Inflammatory macrophage treated with lipopolysaccharide for 1 hour (primary cell): ENCODE measurements at places on chromosomes 7 and 10.

DNA sequence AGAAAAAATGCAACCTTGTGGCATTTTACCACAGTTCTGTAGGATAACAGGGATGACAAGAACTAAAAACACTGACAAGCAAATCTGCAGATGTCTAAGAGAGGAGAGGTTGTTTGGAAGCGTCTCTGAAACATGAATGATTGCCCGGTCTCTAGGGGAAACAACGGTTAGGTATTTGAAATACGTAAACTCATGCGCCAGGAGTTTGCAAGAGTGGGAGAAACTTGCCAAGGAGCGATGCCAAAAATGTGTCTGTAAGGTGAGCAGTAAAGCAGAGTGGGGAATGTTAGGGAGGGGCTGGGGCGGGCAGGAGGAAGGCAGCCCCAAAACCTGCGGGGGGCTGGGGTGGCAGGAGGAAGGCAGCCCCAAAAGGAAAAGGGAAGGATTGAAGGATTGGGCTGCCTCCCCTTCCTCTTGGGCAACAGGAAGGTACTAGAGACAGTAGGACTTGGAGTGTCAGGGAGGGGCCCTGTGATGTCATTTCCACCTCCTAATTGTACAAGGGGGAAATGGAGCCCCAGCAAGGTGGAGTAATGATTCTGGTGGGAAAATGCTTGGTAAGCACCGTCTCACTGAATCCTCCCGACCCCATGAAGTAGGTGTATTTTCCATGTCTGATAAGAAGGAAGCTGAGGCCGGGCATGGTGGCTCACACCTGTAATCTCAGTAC is 33.2 kb upstream of the PLEKHA1 start:
- DNase-seq: no peak

DNA sequence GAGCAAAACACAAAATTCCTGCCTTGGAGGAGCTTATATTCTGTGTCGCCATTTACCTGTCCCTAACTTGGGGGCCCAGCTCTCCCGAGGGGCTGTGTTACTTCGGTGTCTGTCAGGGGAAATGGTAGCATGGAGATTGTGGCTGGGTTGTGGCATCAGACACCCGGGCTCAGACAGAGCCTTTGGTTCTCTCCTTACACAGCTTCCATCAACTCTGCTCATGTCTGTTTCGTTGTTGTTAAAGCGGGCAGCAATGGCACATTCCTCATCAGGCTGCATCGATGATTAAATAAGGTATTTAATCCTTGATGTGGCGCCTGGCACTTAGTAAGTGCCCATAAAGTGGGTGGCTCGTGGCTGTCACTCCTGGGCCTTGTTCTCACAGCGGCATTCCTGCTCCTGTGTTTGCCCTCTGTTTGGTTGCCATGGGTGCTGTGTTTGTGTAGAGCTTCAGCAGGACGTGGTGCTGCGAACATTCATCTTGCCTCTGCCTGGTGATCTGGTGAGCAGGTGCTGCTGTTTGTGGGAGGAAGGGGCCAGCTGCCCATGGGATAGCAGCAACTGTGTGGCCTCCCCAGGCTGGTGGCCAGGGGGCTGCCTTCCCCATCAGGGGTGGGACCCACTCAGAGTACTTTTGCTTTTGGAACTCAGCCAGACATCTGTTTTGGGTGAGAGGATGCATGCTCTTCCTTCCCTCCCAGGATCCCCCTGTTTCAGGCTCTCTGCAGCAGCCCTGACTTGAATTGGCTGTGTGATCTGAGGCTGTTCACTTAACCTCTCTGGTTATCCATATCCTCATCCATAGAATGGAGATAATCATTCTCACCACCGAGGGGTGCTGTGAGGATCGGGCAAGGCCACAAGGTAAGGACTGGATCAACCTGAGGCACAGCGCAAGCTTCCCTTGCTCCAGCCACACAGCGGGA is 207.2 kb upstream of the SVIL start:
- DNase-seq: no peak

DNA sequence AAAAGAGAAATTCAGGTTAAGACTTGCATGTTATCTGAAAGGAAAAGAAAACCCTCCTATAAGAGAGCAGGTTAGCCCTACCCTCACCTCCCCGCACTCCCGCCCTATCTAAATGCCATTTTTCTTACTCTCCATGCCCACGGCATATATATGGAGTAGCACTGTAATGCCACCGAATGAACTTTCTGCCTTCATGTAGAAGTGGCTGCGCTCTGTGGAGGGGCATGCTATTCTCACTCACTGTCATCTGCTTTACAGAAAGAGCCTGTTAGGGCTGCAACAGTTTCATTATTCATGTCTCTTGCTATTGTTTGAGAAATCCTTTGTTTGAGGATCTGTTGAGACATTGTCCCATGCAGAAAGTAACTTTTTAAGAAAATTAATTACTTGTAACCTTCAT is 1190.6 kb downstream of the SORCS1 start:
- DNase-seq: no peak

GRCh38 chr7:47953822-47954221 is 5.6 kb upstream of the PKD1L1 start:
- no peak for DNase-seq

- peak; percentile 22 for DNase-seq
Observed at GRCh38 chr7:139992353-139993044, 70.3 kb downstream of the PARP12 start.

GRCh38 chr7:142440906-142441411 is 183.1 kb upstream of the PRSS58 start:
- peak; percentile 38 for DNase-seq

DNA sequence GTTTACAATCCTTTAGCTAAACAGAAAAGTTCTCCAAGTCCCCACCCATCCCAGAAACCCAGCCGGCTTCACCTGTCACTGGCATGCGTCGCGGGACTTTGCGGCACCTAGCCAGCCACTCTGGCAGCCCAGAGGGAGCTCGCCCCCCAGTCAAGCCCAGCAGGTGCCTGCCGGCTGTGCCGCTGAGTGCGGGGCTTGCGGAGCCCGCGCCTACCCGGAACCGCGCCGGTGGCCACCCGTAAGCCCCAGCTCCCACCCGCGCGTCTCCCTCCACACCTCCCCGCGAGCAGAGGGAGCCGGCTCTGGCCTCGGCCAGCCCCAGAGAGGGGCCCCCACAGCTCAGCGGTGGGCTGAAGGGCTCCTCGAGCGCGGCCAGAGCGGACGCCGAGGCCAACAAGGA is 446.1 kb downstream of the GRM8 start:
- DNase-seq: no peak

GRCh38 chr7:29642494-29643155 is 79.0 kb downstream of the PRR15 start:
- no peak for DNase-seq

- DNase-seq: no peak
Observed at GRCh38 chr7:84092207-84092606, 102.4 kb downstream of the SEMA3A start.

GRCh38 chr7:140229591-140230515 is 53.1 kb upstream of the KDM7A start:
- DNase-seq: no peak

GRCh38 chr10:42975005-42975493 is 101.8 kb upstream of the RET start:
- no peak for DNase-seq

- no peak for DNase-seq
Observed at GRCh38 chr7:27775782-27776181, 35.8 kb downstream of the TAX1BP1 start.

DNA sequence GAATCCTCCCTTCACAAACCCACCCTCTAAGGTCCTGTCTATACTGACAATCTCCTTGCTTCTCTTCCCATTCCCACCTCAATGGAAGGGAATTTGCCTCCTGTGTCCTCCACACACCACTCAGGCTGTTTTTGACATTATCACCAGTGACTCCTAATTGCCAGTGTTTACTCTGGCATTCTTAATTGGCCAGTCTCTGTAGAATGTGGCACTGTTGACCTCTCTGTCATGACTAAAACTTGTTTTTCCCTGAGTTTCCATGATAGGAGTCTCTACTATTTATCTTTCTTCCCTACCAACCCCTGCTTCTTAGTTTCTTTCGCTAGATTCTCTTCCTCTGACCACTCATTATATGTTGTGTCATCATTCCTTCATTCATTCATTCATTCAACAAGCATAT is 12.1 kb downstream of the SLC16A12 start:
- no peak for DNase-seq

- no peak for DNase-seq
Observed at GRCh38 chr7:5470167-5470532, 46.5 kb upstream of the TNRC18 start.

DNA sequence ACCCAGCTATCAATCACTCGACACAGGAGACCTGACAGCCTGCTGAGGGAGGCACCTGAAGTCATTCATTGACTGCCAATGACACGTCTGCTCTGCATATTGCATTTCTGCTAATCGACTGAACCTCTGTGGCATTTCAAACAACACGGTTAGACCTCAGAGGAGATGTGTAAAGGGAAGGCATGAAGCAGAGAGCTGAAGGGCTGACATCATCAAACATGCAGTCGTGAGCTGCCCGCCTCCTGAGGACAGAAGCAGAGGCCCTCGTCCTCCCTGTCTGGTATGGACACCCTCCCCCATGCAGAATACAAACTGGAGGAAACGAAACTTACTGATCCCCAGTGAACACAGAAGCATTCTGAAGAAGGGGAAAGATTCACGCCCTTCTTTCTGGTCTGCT is 462.6 kb upstream of the MGMT start:
- no peak for DNase-seq

GRCh38 chr7:87369216-87369615 is 23.8 kb downstream of the CROT start:
- no peak for DNase-seq

DNA sequence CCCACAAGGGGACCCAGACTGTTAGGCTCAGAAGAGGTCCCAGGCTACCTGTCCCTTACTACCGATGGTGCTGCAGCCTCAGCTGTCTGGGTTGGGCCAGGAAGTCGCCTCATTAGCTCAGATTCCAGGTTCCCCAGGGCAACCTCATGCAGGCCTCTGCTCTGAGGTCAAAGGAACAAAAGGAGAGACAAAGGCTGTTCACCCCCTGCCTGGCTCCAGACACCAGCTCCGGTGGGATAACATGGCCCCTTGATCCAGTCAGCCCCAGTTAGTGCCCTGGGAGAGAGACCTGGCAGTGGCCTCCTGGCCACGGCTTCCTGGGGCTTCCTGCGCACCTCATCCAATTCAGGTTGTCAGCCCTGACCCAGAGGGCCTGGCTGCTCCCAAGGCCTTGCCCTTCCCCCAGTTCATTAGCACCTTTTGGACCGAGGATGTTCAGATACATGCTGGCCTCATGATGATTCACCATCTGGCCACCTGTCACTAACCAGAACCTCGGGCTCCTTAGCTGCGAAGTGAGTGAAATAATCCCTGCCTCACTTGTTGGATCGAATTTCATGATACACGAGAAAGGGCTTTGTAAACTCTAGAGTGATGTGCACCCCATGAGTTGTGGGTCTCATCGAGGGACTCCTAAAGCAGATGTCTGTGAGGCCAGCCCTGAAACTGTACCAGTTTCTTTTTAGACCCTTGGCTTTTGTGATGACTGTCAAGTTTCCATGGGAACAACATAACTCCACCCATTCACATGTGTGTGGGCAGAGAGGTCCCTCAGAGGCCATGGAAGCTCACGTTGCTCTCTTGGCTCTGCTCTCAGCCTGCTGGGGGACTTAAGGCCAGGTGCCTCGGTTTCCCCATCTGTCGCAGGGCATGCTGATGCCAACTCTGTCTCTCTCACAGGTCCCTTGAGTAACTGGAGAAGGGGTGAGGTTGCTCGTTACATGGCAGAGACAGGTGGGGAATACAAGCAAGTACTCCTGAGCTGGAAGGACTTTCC is 79.5 kb upstream of the PCBD1 start:
- DNase-seq: no peak

DNA sequence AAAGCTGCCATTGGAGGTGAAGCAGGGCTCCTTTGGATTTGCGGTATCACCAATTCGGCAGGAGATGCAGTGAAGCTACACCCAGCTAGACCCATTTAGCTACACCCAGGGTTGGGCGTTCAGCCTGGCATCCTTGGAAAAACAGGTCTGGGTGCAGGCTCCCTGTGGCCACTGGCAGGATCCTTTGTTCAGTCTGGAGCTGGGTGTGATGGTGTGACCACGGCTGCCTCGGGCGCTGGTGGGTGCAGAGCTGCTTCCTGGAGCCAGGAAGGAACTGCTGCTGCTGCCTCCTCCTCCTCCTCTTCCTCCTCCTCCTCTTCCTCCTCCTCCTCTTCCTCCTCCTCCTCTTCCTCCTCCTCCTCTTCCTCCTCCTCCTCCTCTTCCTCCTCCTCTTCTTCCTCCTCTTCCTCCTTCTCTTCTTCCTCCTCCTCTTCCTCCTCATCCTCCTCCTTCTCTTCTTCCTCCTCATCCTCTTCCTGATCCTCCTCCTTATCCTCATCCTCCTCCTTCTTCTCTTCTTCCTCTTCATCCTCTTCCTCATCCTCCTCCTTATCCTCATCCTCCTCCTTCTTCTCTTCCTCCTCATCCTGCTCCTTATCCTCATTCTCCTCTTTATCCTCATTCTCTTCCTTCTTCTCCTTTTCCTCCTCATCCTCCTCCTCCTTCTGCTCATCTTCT is 84.0 kb downstream of the GRK5 start:
- no peak for DNase-seq

GRCh38 chr7:107075863-107076574 is 31.5 kb downstream of the PRKAR2B start:
- DNase-seq: no peak

GRCh38 chr10:89301232-89301631 is 614 bp upstream of the IFIT2 start:
- peak; percentile 87 for DNase-seq

GRCh38 chr7:125098377-125098970 is 168.8 kb upstream of the POT1 start:
- DNase-seq: no peak

- DNase-seq: no peak
Observed at GRCh38 chr10:132066812-132067211, 1.1 kb downstream of the JAKMIP3 start.

DNA sequence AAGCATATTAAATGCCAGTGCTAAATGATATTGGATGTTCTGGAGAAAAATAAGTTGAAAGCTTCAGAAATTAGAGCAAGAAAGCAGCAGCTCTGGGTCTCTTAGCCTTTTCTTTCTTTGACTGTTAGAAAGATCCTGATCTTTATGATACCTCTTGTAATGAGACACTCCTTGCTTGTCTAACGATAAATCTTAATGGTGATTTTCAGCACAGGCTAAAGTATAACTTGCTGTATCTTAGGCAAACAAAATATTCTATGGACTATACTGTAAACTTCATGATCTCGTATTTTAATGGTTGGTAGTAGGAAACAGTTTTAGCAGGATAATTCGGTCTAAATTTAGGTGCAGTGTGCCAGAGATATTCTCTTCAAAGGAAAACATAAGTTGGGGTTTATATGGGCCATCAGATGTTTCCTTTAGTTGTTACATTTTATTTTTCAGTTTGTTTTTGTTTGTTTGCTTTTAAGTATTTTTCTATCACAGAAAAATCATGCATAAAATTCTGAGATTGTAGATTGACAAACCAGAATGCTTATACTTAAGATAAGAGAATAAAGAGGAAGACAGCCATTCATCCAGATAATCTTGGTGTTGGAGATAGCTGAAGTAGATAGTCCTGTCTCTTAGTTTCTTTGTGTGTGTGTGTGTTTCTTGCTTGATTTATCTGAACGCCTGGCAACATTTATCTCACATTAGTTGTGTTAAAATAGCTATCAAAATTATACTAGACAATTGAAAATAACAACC is 4.7 kb downstream of the CASD1 start:
- no peak for DNase-seq

DNA sequence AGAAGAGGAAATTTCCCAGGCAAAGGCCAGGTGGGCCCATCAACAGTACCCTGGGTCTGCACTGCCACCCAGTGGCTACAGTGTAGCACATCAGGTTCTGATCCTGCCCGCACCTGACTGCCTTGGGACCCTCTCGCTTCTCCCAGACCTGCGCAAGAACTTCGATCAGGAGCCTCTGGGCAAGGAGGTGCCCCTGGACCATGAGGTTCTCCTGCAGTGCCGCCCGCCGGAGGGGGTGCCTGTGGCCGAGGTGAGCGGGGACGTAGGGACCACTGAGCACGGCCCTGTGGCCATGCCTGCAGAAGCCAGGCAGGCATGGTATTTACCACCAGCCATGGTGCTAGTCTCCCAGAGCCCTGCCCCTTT is 33.9 kb upstream of the SLC29A3 start:
- peak; percentile 34 for DNase-seq
